Iris pigment epithelial cell (primary cell): ENCODE measurements at places on chromosomes 3 and 15.
A peak's percentile ranks its signal among the peaks of the same experiment; 100 is the strongest.

- DNase-seq, result no peak
These were observed 511.6 kb upstream of the PROK2 start for GRCh38 chr3:72296477-72297111.

DNA sequence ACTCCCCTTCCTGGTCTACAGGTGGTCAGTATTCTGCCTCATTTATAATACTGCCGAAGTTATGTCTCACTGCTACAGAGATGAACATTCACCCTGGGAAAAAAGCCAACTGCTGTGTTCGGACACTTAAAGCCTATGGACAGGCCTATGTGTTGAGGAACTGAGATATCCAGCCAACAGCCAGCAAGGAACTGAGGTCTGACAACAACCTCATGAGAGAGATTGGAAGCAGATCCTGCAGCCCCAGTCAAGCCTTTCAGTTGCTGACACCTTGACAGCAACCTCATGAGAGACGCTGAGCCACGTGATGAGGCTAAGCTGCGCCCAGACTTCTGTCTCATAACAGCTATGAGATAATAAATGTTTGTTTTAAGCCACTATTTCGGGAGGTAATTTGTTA lies 18.2 kb upstream of the FHIT start:
- DNase-seq, result no peak

DNA sequence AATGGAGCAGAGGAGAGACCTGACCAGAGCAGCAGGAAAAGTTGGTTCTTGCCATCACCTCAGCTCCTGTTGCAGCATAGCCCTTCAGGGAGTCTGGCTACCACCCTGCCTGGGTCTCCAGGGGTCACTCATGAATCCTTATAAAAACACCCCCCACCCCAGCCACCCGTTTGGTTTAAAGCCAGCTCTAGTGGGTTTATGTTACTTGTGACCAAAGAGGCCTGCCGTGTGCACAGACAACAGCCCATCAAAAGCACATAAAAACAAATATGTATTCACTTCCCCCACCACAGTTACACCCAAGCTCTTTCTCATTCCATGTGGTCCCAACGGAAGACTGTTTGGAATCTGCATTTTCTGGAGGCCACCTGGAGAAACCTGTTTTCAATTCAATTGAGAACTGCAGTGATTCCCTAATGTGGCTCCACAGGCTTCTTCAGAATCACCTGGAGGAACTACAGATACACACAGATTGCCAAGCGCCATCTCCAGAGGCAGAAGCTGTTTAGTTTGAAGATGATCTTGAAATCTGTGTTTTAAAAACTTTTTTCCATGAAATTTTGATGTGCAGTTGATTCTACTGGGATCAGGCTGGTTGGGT lies 13.8 kb downstream of the FOXL2 start:
- no peak for DNase-seq

GRCh38 chr3:15514663-15515340 lies 6.7 kb downstream of the COLQ start:
- no peak for DNase-seq

GRCh38 chr3:15331606-15332404 lies 581 bp downstream of the SH3BP5 start:
- peak; percentile 47 for DNase-seq

GRCh38 chr3:4496087-4496452 lies 2.9 kb downstream of the ITPR1 start:
- no peak for DNase-seq

GRCh38 chr15:83581381-83581780 lies 72.5 kb upstream of the ADAMTSL3 start:
- peak; percentile 11 for DNase-seq

- no peak for DNase-seq
These were observed 75.9 kb downstream of the AGBL1 start for GRCh38 chr15:86155551-86155950.

GRCh38 chr3:193693774-193694173 lies 100.8 kb downstream of the OPA1 start:
- DNase-seq, result no peak

DNA sequence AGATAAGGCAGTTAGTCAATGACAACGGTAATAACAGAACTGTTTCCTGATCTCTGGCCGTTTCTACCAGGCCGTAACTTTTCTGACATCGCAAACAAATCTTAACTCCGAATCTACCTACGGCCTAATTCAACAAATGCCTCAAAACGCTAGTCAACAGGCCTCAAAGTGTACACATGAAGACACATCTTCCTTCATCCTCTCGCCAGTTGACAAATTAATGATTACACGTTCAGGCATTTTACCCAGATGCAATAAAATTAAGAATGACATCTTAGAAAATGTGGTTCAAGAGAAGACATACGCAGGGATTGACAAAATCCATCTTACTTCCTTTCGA lies 1.5 kb downstream of the SFMBT1 start:
- DNase-seq, result no peak

GRCh38 chr3:16825617-16826204 lies 59.0 kb upstream of the PLCL2 start:
- DNase-seq, result no peak

- peak; percentile 17 for DNase-seq
These were observed 48.9 kb upstream of the TCF12 start for GRCh38 chr15:56869573-56869972.

GRCh38 chr3:197520311-197521276 lies 35.2 kb downstream of the BDH1 start:
- peak; percentile 51 for DNase-seq

DNA sequence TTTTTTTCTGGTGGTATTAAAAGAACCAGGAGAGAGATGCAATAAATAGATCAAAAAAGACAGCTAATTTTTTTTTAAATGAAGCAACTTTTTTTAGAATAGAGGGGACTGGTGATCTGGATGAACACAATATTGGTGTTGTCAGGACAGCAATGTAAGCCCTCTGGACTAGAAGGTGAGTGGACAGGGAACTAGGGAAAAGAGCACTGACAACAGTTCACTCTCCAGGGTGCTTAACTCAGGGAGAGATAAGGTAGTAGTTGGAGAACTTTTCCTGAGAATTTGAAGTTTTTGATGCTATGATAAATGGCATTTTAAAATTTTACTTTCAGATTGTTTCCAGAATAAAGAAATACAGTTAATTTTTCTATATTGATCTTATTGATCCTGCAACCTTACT lies 158.3 kb upstream of the STAC start:
- no peak for DNase-seq

DNA sequence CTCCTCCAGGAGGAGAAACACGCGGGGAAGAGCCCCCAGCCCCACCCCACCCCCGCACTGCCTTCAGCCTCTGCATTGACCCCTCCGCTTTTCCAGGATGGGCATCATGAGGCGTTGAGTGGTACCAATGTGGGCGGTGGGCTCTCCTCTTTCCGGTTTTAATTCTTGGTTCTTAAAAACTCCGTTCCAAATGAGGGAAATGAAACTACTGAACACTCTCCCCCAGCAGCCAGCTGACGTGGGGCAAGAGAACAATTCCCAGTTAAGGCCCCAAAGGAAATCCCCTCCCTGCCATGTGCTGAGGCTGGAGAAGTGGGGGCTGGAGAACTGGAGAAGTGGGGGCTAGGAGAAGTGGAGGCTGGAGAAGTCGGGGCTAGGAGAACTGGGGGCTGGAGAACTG lies 5.3 kb upstream of the NRROS start:
- DNase-seq, result no peak

DNA sequence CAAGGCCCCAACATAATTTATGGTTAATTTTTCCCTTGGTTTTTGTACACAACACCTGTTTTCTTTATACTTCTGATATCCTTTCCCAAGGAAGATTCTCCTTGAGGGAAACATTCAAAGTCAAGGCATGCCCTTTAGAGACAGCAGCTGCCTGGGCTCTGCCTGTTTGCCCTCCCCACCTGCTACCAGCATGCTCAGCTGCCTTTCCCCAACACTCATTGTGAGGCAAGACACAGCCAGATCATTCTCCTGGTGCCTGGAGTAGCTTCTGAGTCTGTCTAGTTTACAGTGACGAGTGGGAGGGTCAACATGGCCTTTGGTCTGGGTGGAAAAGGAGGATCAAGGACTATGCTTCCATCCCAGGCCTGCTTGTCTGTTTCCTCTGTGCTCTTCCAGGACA lies 132.5 kb downstream of the EPHB1 start:
- DNase-seq, result no peak

DNA sequence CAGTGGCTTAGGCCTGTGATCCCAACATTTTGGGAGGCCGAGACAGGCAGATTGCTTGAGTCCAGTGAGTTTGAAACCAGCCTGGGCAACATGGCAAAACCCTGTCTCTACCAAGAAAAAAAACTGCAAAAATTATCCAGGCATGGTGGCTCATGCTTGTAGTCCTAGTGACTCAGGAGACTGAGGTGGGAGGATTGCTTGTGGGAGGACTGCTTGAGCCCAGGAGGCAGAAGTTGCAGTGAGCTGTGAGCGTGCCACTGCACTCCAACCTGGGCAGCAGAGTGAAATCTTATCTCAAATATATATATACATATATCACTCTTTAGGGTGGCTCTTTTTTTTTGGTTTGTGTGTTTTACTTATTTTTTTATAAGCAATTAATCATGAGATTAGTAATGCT lies 83.7 kb upstream of the WDR72 start:
- DNase-seq, result no peak

DNA sequence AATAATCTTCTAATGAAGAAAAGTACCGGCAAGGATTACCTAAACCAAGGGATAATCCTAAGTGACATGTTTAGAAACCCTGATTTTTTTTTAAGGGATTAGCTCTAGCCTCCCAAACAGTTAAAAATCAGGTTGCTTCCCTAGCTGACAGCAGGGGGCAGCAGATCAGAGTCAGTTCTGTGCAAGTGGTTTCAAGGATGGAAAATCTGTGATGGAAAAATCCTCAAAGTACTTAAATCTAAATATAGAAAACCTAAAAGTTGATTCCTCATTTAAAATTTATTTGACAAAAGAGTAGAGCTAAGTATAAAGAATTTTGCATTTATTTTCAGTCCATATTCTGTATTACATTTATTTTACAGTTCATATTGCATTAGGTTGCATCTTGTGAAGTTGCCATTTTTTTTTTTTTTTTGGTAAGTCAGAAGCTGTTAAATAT lies 107.6 kb downstream of the PEX5L start:
- DNase-seq, result peak; percentile 72

- no peak for DNase-seq
These were observed at the start of gene DPPA2 for GRCh38 chr3:109316162-109316730. Gene DPPA2, minus strand, starts transcription at chr3:109316517. Its CDS starts 1,975 bp downstream, at chr3:109314542.

DNA sequence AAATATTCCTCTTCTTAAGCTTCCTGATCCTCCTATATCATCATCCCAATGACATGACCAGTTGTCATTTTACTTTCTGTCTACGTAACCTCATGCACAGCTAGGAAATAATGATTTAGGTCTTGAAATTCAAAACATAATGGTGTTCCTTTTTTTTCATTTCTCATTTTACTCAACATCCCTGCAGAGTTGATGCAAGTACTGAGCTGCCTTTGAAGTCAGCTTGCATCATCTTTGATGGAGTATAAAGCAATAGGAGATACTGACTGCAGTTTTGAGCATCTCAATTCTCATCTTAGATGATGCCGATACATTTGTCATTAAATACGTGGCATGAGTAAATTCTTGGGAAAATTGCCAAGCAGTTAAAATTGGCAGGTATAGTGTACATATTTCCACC lies 346.1 kb downstream of the ZIC1 start:
- no peak for DNase-seq

GRCh38 chr3:182487143-182487542 lies 306.2 kb upstream of the ATP11B start:
- DNase-seq, result no peak

- DNase-seq, result peak; percentile 42
These were observed 67.5 kb downstream of the SPRED1 start for GRCh38 chr15:38320181-38320580.

- no peak for DNase-seq
These were observed 3.4 kb upstream of the UNC13C start for GRCh38 chr15:53974813-53975212.

GRCh38 chr15:89533861-89534544 lies 37.6 kb upstream of the RHCG start:
- peak; percentile 57 for DNase-seq

- no peak for DNase-seq
These were observed 550.5 kb upstream of the GBE1 start for GRCh38 chr3:82311901-82312300.

DNA sequence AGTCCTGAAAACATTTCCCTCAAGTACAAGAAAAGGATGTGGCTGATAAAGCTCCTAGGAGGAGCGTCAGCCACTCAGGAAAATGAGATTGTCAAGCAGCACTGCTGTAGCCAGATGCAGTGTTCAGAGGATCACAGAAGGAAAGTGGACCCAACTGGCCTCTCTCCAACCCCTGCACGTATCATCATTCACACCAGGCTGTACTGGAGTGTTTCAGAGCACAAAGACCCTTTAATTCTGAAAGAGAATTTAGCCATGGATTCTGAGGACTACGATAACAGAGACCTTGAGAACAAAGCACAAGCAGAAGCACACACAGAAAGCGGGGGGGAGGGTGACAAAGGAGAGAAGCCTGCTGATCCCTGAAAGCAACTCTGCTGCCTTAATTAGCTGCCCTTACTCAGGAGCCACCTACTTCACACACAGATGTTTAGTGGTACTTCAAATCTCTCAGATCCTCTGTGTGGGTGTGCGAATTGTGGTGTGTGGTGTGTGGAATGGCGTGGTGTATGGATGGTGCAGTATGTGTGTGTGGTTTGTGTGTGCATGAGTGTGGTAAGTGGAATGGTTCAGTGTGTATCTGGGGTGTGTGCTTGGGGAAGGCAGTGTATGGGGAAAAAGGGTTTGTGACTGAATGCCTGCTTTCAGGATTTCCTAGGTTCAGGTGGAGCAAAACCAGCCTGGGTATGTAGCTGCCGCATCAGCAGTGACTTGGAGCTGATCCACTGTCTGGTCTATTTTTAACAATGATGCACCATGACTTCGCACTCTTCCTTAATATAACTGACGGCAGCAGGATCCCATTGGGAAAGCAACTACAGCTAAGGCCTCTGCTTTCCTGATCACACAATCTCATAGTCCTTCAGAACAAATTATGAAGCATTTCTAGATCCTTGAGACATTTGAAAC lies 192.5 kb downstream of the RSL24D1 start:
- no peak for DNase-seq

DNA sequence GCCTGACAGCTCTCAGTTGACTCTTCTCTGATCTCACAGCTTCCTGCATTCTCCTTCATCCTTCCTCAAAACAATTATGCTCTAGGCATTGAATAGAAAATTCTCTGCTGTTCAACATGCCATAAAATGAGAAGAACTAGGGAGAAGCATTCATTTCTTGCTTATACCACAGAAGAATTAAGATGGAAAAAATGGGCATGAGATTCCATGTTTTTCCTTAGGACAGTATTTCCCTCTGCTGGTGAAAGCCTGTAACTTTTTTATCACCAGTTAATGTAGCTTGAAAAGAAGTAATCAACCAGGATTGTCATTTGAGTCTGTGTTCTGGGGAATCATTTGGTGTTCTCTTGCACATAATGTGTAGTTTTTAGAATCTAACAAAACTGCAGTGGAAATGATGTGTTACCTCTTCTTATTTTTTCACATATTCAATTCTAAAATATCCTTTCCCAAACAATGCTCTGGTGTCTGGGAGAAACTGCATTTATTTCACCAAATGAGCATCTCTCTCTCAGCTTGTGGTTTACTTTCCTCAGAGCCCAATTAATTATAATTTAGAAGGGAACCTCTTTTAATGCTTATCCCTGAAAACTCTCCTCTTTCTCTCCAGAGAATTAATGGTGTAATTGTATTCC lies 92.8 kb upstream of the DCBLD2 start:
- peak; percentile 69 for DNase-seq

- no peak for DNase-seq
These were observed 337.7 kb downstream of the NEK10 start for GRCh38 chr3:27031476-27031875.
